H9 (cell line): ENCODE measurements at places on chromosomes 6 and 20. TPM values are rescaled to one million over a fixed set of nuclear protein-coding genes. Genes with fewer than 3 reads are reported as not detected.

GRCh38 chr6:68737061-68737460, 102.0 kb downstream of the ADGRB3 start:
- DNase-seq, result no peak

DNA sequence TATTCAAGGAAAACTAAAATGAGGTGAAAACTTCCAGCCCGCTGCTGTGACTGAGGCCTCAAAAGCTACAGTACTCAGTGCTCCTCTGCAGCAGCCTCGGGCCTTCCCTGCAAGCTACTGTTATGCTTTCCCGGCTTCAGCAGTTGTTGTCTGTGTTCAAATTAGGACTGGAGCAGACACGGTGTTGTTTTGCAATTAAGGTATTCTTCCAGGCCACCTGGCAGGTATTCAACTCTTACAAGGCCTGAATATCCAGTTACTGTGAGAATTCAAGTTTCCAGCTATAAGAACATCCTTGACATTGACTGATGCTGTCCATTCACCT, 10.7 kb downstream of the TXNDC5 start:
- DNase-seq, result no peak

- DNase-seq, result no peak
These were observed 291.2 kb upstream of the STXBP5 start for GRCh38 chr6:146912730-146913685.

- DNase-seq, result no peak
These were observed 17.2 kb downstream of the CYP39A1 start for GRCh38 chr6:46635462-46635861.

- DNase-seq, result no peak
These were observed 19.8 kb downstream of the FKBP5 start for GRCh38 chr6:35668744-35669450.

The MEP1A gene
- total RNA-seq, result not detected in 2 replicates

The DDO gene
- not detected in 2 replicates for total RNA-seq
